Suprapubic skin (tissue), 4 donors: ENCODE measurements at places on chromosomes 1 and 21.

GRCh38 chr1:171583591-171584201, 38.3 kb upstream of the MYOCOS start:
- no peak overlapping the region for H3K4me3 ChIP-seq
- no peaks in the 10 kb centered on the region for H3K4me1 ChIP-seq
- no peak for DNase-seq

DNA sequence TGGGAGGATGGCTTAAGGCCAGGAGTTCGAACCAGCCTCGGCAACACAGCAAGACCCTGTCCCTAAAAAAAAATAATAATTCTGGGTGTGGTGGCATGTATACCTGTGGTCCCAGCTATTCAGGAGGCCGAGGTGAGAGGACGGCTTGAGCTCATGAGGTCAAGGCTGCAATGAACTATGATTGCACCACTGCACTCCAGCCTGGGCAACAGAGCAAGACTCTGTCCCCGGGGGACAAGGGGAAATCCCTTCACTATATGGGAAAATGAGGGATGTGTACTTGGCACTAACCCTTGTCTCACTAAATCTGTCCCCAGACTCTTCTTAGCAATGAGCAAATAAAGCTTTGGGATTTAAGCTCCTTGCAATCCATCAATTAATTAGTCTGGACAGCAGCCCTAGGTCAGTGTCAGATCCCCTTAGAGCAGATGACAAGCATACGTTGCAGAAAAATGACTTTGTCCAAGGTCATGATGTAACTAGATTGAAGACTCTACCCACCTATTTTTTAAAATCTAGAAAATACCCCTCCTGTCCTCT, 9.4 kb downstream of the KDM5B start:
- H3K36me3 ChIP-seq, result peaks cover 3% of the 10 kb centered on the region
- DNase-seq, result no peak
- H3K27ac ChIP-seq, result no peak overlapping the region
- H3K4me3 ChIP-seq, result no peak overlapping the region

- no peaks in the 10 kb centered on the region for H3K4me1 ChIP-seq
- no peak overlapping the region for H3K27ac ChIP-seq
- H3K36me3 ChIP-seq, result no peaks in the 10 kb centered on the region
- no peak for DNase-seq
- no peak overlapping the region for H3K4me3 ChIP-seq
These were observed 185.8 kb downstream of the CAMTA1 start for GRCh38 chr1:6971048-6971447.

DNA sequence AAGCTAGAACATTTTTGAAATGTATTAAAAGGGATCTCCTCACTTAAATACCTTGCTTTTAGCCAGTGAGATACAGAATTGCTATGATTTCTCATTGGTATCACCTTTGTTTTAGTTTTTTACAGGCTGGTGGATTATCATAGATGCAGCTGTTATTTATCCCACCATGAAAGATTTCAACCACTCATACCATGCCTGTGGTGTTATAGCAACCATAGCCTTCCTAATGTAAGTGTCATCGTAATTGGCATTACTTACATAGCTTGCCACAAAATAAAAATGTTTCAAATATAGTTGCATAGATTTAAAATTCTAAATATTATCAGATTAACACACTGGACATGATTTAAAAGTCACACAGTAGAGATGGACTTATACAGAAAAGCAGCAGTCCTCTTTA, 4.7 kb downstream of the TMEM50A start:
- no peak overlapping the region for H3K27ac ChIP-seq
- H3K4me3 ChIP-seq, result no peak overlapping the region
- H3K36me3 ChIP-seq, result peaks cover 28% of the 10 kb centered on the region
- no peak for DNase-seq
- no peaks in the 10 kb centered on the region for H3K27me3 ChIP-seq
- H3K4me1 ChIP-seq, result peaks cover 40% of the 10 kb centered on the region

DNA sequence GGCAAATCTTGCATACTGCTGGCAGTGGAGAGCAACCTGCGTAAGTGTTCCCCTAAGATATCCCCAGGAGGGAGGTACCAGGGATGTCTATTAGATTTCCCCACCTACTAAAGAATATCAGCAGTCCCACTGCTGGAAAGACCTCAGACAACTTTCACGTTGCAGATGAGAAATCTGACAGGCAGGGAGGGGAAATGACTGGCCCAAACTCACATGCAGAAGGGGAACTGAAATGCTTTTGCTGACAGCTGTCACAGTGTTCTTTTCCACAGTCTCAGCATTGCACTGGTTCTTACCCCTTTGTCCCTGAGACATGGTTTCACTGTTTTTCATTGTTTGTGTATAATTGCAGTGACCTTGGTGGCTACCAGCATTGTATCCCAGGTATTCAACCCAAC, 84.8 kb upstream of the ATP1A1 start:
- DNase-seq, result no peak
- no peaks in the 10 kb centered on the region for H3K27me3 ChIP-seq
- H3K27ac ChIP-seq, result no peak overlapping the region
- no peaks in the 10 kb centered on the region for H3K36me3 ChIP-seq
- no peak overlapping the region for H3K4me3 ChIP-seq

GRCh38 chr1:199982606-199983005, 44.9 kb upstream of the NR5A2 start:
- DNase-seq, result no peak
- no peaks in the 10 kb centered on the region for H3K27me3 ChIP-seq
- H3K27ac ChIP-seq, result no peak overlapping the region
- H3K36me3 ChIP-seq, result no peaks in the 10 kb centered on the region
- no peak overlapping the region for H3K4me3 ChIP-seq
- H3K4me1 ChIP-seq, result no peaks in the 10 kb centered on the region

DNA sequence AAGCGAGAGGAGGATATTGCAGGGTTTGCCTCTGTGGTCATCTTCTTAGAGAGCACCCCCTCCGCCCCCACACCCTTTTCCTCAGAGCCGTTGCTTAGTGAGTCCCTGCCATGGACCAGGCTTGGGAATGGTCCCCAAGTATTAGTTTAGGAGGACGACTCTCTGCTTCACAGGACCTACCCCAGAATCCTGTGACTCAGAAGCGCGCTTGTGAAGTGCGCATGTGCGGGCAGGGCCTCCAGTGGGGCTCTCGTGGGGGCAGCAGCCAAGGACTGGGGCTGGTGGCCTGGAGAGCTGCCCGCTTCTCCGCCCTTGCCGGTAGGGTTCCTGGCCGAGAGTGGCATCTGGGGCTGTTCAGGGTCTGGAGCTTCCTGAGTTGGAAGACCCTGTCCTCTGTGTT, 37.3 kb upstream of the HMGN1 start:
- H3K4me3 ChIP-seq, result peak overlapping the region; percentile 34
- H3K36me3 ChIP-seq, result peaks cover 3% of the 10 kb centered on the region
- peak overlapping the region; percentile 34 for H3K27ac ChIP-seq

DNA sequence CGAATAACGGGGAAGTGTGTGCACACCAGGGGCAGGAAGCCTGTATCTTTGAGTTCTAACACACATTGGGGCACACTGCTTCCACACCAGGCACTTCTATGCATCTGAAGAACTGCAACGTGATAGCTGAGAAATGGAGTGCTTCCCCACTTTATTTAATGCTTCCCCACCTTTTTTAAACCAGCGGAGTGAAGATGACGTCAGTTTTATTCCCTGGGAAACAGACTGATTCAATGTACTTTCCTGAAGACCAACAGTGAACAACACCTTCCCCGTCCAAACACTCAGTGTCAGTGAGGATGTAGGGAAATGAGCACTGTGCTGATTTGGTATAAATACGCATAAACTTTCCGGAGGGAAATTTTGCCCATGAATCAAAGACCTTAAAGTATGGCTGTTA, 87.1 kb downstream of the PGBD5 start:
- no peak overlapping the region for H3K27ac ChIP-seq
- no peaks in the 10 kb centered on the region for H3K27me3 ChIP-seq
- DNase-seq, result no peak
- no peak overlapping the region for H3K4me3 ChIP-seq
- no peaks in the 10 kb centered on the region for H3K4me1 ChIP-seq

DNA sequence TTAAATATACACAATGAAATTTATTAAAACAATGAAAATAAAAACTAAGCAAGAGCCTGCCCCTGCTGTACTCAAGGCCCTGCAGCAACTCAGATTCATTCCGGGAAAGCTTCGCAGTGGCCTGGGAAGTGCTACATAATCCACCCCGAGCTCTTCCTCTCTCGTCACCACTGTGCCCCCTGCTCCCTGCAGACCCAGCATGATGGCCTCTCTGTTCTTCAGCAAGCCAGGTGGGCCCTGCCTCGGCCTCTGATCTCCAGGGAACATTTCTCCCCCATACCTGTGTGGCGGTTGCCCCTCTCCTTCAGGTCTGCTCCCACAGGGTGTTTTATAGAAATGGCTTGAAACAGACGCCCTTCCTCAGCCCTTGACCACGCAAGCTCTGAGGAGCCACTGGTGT, 10.6 kb downstream of the RNF187 start:
- H3K27me3 ChIP-seq, result no peaks in the 10 kb centered on the region
- H3K4me1 ChIP-seq, result peaks cover 10% of the 10 kb centered on the region
- H3K36me3 ChIP-seq, result peaks cover 39% of the 10 kb centered on the region
- no peak overlapping the region for H3K27ac ChIP-seq
- DNase-seq, result no peak

GRCh38 chr1:232186931-232187330, 443.0 kb downstream of the SIPA1L2 start:
- H3K27me3 ChIP-seq, result no peaks in the 10 kb centered on the region
- H3K27ac ChIP-seq, result no peak overlapping the region
- H3K36me3 ChIP-seq, result no peaks in the 10 kb centered on the region
- no peak for DNase-seq

GRCh38 chr1:6200188-6200809, 904 bp upstream of the RPL22 start:
- H3K4me1 ChIP-seq, result peaks cover 35% of the 10 kb centered on the region
- peaks cover 12% of the 10 kb centered on the region for H3K36me3 ChIP-seq
- no peaks in the 10 kb centered on the region for H3K27me3 ChIP-seq

- DNase-seq, result no peak
- H3K36me3 ChIP-seq, result no peaks in the 10 kb centered on the region
- peaks cover 24% of the 10 kb centered on the region for H3K4me1 ChIP-seq
- H3K27ac ChIP-seq, result no peak overlapping the region
- no peaks in the 10 kb centered on the region for H3K27me3 ChIP-seq
- no peak overlapping the region for H3K4me3 ChIP-seq
These were observed 323.5 kb downstream of the SIPA1L2 start for GRCh38 chr1:232306269-232306961.

DNA sequence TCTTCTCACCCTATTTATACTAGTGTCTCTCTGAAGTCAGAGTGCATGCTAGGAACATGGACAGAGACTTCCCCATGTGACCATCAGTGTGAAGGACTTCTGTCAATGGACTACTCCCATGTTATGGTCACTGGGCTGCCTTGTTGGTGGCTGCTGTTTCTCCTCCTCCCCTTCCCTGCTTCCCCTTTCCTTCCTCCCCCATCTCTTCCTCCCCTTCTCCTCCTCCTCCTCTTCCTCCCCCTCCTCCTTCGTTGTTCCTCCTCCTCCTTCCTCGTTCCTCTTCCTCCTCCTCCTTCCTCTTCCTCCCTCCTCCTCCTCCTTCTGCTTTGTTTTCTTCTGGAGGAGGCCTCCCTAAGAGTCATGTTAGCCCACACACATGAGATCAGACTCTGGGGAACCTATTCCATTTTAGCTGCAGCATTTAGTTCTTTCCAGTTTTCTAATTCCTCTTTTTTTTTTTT, 35.8 kb downstream of the IER5 start:
- H3K4me1 ChIP-seq, result peaks cover 50% of the 10 kb centered on the region
- no peaks in the 10 kb centered on the region for H3K36me3 ChIP-seq
- no peak overlapping the region for H3K4me3 ChIP-seq
- H3K27ac ChIP-seq, result no peak overlapping the region
- DNase-seq, result no peak

DNA sequence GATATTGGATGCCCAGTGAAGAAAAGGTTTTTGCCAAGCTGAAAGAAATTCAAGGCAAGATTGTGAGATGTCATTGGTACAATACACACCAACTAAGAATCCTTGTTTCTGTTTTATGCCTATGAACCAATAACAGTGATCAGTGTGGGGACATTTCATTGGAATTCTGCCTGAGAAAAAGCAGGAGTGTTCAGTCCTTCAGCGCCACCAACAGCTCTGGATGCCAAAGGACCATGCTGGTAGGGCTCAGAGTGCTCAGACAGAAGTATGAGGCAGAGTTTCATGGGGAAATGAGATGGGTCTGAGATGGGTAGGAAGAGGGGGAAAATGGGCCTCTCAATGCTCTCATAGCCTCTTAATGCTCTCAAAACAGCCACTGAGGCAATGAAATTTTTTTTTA, 56.5 kb downstream of the GABPA start:
- H3K36me3 ChIP-seq, result no peaks in the 10 kb centered on the region
- DNase-seq, result no peak
- H3K27ac ChIP-seq, result no peak overlapping the region
- H3K4me1 ChIP-seq, result peaks cover 9% of the 10 kb centered on the region
- H3K4me3 ChIP-seq, result no peak overlapping the region

DNA sequence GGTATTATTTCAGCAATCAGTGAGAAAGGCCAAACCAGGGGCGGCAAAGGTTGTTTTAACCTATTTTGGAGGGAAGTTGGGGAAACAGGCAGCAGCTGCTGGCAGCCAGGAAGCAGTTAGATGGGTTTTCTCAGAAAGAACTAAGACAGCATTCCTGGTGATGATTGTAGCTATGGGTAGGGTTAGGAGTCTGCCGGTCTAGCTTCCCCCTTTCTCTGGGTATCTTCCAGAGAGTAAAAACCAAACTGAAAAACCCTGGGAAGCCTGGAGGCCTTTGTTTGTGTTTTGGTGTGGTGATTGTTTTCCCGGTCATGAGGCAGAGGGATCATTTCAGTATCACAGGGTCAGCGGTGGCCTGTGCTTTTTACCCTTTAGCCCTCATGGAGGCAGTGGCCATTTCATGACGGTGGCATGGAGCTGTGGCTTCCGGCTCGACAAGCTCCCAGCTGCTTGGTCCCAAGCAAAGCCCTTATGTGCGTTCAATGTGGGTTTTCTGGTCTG, 19.5 kb upstream of the TNFRSF1B start:
- no peak overlapping the region for H3K4me3 ChIP-seq
- peak overlapping the region; percentile 65 for H3K27ac ChIP-seq
- peaks cover 35% of the 10 kb centered on the region for H3K4me1 ChIP-seq
- no peak for DNase-seq

DNA sequence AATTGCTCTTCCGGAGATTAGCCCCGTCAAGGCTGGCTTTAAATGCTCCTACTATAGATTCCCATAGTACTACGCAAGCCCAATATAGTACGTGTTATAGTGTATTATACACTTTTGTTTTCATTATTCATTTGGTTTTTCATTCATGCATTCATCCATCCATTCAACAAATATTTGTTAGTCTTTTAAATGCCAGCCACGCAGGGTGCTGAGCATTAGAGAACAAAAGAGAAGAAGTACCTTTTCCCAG, 513 bp upstream of the RAB3GAP2 start:
- DNase-seq, result no peak
- H3K27ac ChIP-seq, result peak overlapping the region; percentile 87
- no peaks in the 10 kb centered on the region for H3K36me3 ChIP-seq
- no peaks in the 10 kb centered on the region for H3K27me3 ChIP-seq
- peak overlapping the region; percentile 97 for H3K4me3 ChIP-seq
